ENCODE measurements at places on chromosomes 2 and 18.

DNA sequence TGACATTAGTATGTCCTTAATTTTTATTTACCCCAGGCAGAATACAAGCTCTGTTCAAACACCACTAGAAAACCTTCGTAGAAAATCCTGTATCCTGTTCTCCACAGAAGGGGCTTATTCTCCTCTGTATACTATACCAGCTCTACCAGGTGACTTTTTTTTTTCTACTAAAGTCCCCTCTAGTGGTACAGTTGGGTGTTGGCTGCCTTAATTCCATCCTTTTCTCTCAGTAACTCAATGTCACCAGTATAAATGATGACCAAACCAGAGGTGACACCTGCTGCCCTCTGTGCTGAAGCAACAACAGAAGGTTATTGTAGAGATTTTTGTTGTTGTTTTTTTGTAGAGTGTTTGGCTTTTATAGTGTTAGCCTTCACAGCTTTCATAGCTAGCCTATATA is 1322.0 kb downstream of the LRP1B start:
- no peak for DNase-seq

DNA sequence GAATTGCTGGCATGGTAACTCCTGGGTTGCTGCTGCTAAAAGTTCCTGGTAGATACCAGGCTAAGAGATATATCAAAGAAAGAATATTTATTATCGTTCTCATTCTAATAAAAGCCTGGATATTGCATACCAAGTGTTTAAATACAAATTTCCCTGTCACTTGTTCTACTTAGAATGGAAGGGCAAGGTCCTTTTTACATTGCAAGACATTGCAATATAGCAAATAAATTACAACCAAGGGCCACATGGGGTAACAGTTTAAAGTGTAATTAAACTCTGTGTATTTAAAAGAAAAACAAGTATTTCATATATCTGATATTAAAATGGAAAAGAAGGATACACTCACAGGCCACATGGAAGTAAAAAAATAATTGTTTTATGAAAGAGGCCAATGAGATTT is 16.2 kb downstream of the PDE11A start:
- DNase-seq = no peak

GRCh38 chr2:131156452-131157149 is 51.5 kb downstream of the PLEKHB2 start:
- DNase-seq = peak; percentile 39

DNA sequence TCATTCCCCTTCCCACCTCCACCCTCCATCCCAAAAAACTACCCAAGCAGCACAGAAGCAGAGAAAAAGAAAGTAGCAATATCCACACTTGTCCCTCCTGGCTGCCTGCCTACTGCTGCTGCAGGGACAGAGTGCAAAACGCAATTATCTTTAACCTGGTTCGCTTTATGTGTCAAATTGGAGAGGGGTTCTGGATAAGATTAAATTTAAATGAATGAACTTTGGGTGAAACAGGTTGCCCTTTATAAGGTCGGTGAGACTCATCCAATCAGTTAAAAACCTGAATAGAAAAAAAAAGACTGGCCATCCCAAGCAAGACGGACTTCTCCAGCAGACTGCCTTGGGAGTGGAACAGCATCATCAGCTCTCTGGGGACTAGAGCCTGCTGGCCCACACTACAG is 62.6 kb downstream of the ANKRD44 start:
- DNase-seq = no peak

DNA sequence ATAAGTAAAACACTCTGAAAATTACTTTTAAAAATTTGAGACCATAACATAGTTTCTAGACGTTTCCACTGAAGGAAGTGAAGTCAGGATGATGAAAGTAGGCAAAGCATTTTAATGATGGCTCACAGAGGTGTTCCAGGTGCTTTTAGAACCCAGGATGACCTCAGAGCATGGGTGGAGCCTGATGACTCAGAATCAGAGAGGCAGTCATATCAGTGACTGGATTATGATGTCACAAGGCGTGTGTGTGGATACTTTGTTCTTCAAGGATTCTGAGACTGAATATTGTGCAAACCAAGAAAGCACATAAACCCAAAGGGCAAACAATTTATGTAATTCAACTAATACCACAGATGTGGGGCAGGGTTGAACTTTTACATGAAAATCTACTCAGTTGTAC is 208.0 kb upstream of the FBXO11 start:
- no peak for DNase-seq

DNA sequence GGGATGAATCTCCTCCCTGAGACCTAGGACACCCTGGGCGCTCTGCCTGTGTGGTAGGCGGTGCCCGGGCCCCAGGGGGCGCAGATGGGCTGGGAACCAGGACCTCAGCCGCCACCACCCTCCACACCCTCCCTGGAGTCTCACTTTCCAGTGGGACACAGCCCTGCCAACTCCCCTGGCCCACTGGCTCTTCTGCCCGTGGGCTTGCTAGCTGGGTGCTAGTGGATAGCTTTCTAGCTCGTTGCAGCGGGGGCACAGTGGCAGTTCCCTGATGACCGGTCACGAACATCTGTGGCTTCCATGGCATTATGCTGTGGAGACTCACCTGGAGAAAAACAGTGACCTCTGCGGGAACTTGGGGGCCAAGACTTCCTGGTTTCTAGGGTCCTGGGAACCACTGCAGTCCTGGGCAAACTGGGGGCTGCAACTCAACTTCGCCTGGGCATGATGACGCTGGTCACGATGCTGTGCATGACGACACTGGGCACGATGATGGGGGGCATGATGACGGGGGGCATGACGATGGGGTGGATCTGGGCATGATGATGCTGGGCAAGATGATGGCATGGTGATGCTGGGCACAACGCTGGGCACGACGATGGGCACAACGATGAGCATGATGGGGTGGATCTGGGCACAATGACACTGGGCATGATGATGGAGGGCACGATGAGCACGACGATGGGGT is 31.0 kb upstream of the ALLC start:
- no peak for DNase-seq

- no peak for DNase-seq
Measured at GRCh38 chr2:10236571-10237391, 65.9 kb upstream of the HPCAL1 start.

DNA sequence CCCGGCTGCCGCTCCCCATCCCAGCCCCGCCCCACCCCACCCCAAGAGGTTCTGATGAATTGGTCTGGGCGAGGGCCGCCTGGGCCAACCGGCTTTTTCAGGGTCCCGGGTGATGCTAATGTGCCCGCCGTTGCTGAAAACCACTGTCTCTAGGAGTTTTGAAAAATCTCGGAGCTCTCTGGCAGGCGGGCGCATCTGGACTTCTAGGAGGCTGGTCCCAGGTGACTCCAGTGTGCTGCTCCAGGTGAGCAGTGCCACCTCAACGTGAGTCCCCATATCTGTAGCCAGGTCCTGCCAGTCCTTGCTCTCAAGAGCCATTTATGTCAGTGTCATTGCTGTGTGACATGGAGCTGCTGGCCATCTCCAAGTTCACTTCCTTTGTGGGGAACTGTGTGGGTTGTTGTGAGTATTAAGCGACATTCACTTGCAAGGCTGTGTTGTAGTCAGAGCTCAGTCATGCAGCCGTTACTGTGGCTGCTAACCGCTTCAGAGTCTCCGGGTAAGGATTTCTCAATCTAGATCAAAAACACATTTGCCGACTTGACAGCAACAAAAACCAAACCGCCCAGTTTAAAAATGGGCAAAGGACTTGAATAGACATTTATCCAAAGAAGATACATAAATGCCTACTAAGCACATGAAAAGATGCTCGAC is at the start of gene RFX8:
TSS of gene RFX8 (minus strand) at position 382 of the 654 bp plus-strand sequence. CDS start 8,264 bp downstream, outside the sequence.
- DNase-seq = peak; percentile 97

GRCh38 chr18:76821356-76821874 is 942 bp upstream of the ZNF236 start:
- no peak for DNase-seq

- DNase-seq = peak; percentile 93
Measured at GRCh38 chr2:69946351-69947324, 14.8 kb downstream of the ASPRV1 start.

DNA sequence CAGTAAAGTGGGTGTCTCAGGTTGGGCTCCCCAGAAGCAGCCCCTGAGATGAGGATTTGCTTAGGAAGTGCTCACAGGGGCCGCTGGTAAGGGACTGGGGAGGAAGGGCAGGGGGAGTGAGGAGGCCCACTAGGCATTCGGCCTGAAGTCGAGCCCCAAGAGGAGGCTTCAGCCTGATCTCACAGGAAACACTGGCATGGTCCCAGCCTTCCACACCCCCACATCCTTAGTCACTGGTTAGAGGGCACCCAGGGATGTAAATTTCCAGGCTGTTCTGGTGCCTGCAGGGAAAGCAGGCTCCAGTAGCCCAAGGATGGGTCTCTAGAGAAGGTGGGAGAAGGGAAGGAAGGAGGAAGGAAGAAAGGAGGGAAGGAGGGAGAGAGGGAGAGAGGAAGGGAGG is 22.4 kb upstream of the KCNK3 start:
- DNase-seq = no peak

DNA sequence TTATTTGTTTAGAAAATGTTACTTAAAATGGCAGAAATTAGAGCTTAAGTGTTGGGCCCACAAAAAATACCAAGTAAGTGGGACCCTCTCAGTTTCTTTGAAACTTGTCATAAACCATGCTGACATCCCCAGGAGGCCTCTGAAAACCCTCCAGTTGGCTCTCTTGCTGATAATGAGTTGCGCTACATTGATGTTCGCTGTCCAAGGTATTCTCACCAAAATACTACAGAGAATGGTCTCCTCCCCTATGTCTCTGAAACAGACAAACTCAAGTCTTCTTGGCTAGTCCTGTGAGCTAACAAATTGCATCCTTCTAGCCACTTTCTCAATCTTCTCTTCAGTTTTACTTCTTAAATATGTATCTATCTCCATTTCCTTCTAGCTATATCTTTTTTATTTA is 669.4 kb downstream of the IRS1 start:
- peak; percentile 13 for DNase-seq

- DNase-seq = peak; percentile 42
Measured at GRCh38 chr2:71299507-71299906, 32.1 kb upstream of the ZNF638 start.

DNA sequence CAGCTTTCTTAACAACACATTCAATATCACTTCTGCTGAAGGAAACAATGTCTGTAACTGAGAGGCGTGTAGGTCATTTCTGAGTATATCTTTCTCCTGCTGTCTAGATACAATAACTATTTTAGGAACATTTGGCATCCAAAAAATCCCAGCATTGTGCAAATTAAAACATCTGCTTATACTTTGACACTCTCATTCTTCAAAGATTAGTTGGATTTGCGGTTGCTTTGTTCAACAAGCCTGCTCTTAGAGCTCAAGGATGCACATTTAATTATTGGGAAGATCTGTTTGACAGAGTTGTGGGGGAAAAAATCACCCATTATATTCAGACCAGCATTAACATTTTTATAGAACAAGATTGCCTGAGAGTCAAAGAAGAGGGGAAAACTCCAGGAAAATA is 449.5 kb upstream of the HNRNPA3 start:
- DNase-seq = no peak

DNA sequence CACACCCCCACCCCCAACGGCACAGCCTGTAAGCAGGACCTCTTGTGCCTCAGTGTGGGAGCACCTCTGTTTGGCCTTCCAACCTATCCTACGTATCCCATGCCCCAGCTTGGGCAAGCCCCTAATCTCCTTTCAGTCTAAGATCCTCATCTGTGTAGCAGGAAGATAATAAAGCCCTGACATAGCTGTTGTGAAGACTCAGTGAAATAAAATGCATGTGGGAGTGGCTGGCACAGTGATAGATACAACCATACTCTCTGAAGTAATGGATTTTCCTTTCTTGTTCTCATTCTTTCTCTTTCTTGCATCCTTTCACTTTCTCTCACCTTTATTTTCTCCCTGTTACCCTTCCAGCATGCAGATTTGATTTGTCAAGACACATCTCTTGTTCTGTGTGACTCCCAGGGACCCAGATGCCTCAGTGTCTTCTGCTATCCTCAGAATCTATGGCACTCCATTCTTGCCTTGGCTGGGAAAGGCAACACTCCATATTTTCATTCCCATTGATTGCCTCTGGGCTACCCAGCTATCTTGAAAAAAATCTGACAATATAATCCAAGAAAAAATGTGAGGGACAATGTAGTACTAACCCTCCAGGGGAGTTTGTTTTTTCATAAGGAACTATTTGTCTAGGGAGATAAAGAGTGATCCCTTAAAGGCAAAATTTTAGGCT is 207.2 kb upstream of the SETBP1 start:
- no peak for DNase-seq

GRCh38 chr18:59402432-59403090 is 43.5 kb upstream of the LMAN1 start:
- peak; percentile 93 for DNase-seq

- DNase-seq = no peak
Measured at GRCh38 chr2:13616616-13617015, 899.9 kb downstream of the TRIB2 start.

DNA sequence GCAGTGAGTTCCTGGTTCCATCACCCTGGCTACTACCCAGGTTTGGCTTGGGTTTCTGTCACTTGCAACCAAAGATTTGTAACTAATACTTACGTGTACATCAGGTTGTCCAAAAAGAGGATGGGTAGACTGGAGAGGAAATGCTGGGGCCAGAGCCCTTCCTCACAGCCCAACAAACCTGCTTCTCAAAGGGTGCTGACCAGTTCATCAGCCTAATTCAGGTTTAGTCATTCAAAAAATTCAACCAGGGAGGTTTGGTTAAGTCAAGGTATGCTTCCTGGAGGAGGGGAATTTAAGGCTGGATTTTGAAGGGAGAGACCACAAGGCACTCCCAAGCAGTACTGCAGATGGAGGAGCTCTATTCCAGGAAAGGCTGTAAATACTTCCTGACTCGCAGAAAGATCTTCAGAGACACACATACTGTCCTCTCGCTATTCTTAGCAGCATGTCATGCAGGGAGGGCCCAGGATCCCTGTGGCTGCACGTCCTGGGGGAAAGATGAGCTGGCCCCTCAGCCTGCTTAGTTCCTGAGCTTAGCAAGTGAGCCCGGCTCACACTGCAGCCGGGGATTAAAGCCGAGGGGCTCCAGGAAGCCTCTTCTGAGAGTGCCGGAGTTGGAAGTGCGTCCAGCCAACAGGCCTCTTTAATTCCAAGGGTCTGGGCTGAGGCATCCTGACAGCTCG is 40.0 kb upstream of the BIN1 start:
- no peak for DNase-seq

DNA sequence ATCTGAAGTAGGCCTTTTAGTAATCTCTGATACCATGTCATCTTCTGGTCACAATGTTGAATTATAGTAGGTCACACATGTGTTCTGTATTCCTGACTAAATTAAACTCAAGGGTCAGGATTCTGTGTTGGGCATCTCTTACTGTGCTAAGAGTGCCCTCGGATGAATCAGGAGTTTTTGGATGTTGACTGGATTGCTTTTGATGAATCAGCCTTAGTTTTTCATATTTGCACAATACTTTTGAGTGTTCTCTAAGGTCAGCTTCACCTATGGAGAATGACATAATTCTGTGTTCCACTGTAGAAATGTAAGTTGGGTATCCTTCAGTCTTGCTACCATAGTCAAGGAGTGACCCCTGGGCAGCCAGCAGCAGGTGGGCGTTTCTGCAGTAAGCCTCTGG is 190.1 kb downstream of the PTPRM start:
- DNase-seq = no peak
